ENCODE measurements at places on chromosomes 6 and 20. TPM values are rescaled to one million over a fixed set of nuclear protein-coding genes. Genes with fewer than 3 reads are reported as not detected.

GRCh38 chr20:50844430-50845100, 49.7 kb downstream of the BCAS4 start:
- DNase-seq: peak; percentile 22

Gene PRND
- not detected for total RNA-seq

Gene TMEM244
- total RNA-seq: not detected

Gene ZFP57
- total RNA-seq: not detected

GRCh38 chr6:125784365-125784764, 6.4 kb upstream of the NCOA7 start:
- no peak for DNase-seq

DNA sequence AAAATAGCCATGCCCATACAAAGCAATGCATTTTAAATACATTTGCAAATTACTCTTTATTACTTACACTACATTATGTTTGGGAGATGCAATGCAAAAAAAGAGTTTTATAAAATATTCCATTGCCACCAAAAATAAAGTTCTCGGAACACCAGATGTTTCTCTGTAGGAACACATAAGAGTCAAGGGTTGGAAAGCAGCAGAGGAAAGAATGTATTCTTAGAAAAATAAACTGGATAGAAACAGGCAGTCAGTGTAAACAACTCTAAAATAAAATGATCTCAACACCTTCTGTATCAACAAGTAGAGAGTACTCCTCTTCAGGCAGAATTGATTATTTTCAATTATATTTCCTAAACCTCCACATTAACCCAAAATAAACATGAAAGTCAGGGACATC, 28.1 kb downstream of the KIF13A start:
- DNase-seq: no peak

Gene KHDC1
- 1.4 TPM for total RNA-seq

Gene GPRC6A
- total RNA-seq: not detected

- DNase-seq: no peak
Measured at GRCh38 chr6:134198093-134198492, 119.8 kb downstream of the SGK1 start.

GRCh38 chr6:32290886-32291450, 67.1 kb upstream of the NOTCH4 start:
- DNase-seq: no peak

- no peak for DNase-seq
Measured at GRCh38 chr6:148839044-148839443, 92.2 kb downstream of the UST start.

Gene GNAS-AS1
- 0.38 TPM for total RNA-seq

Gene LIN28B
- 0.19 TPM for total RNA-seq

Gene SNAP91
- total RNA-seq: not detected
